Left colon (tissue), 2 donors: ENCODE measurements at places on chromosomes 5 and 9. TPM values are rescaled to one million over a fixed set of nuclear protein-coding genes. Genes with fewer than 3 reads are reported as not detected.

Gene ROR2
- total RNA-seq: 8.3 TPM

Gene NTRK2
- total RNA-seq: 2.5 TPM

Gene DMRTA1
- 0.64 TPM for total RNA-seq

Gene ADGRV1
- total RNA-seq: 7.3 TPM

Gene AQP3
- 8.4 TPM for total RNA-seq

Gene SYNPO
- 43.6 TPM for total RNA-seq

Gene TMOD1
- 1.9 TPM for total RNA-seq

Gene STX17
- total RNA-seq: 36.6 TPM

Gene GARIN3
- not detected for total RNA-seq

Gene ALDOB
- 39.3 TPM for total RNA-seq

Gene ENHO
- total RNA-seq: 2.3 TPM

Gene DDX46
- 30.8 TPM for total RNA-seq

Gene SLC25A2
- 0.95 TPM for total RNA-seq

Gene PRLR
- 28.6 TPM for total RNA-seq

Gene NME5
- 1.0 TPM for total RNA-seq

Gene PRR7
- 2.2 TPM for total RNA-seq

Gene SLC6A18
- not detected for total RNA-seq

Gene DMRT2
- total RNA-seq: 8.1 TPM

Gene PGM5
- total RNA-seq: 56.8 TPM

Gene MAMDC2
- total RNA-seq: 12.7 TPM

Gene FAM169A
- total RNA-seq: 3.9 TPM

Gene PCDHGA2
- total RNA-seq: 0.31 TPM

Gene SLC4A9
- 0.31 TPM for total RNA-seq

Gene SPATA31C1
- total RNA-seq: not detected

Gene PLAC8L1
- 0.49 TPM for total RNA-seq

Gene GNPDA1
- total RNA-seq: 15.0 TPM

Gene ADGRD2
- total RNA-seq: not detected

Gene GABRG2
- total RNA-seq: not detected

Gene FCN1
- total RNA-seq: 0.92 TPM

Gene GPR21
- 2.4 TPM for total RNA-seq

Gene CYLC2
- total RNA-seq: not detected

Gene SCGB3A2
- not detected for total RNA-seq

Gene TAF1L
- not detected for total RNA-seq

Gene SLC27A4
- 58.2 TPM for total RNA-seq

Gene SLC38A9
- 19.7 TPM for total RNA-seq

Gene RECK
- total RNA-seq: 4.7 TPM

Gene HAVCR1
- total RNA-seq: 3.9 TPM

Gene OGN
- total RNA-seq: 3.9 TPM

Gene SPINK13
- total RNA-seq: not detected

Gene GABRA6
- not detected for total RNA-seq

Gene PCDHB7
- 0.34 TPM for total RNA-seq

Gene TGFBI
- total RNA-seq: 21.0 TPM

Gene IL11RA
- 18.6 TPM for total RNA-seq
